ENCODE measurements at places on chromosomes 12 and 14. TPM values are rescaled to one million over a fixed set of nuclear protein-coding genes. Genes with fewer than 3 reads are reported as not detected.
A peak's percentile ranks its signal among the peaks of the same experiment; 100 is the strongest.

SERPINA12 gene
- total RNA-seq, result not detected

TC2N gene
- 24.9 TPM for total RNA-seq

NRXN3 gene
- 46.3 TPM for total RNA-seq

RAB5B gene
- 102 TPM for total RNA-seq

ANKS1B gene
- 41.7 TPM for total RNA-seq

ADAMTS20 gene
- not detected for total RNA-seq

NUAK1 gene
- 7.9 TPM for total RNA-seq

SERPINA9 gene
- total RNA-seq, result not detected

TRMT5 gene
- 10.9 TPM for total RNA-seq

KRT72 gene
- not detected for total RNA-seq

DLST gene
- 68.6 TPM for total RNA-seq

- no peaks in the 10 kb centered on the region for H3K36me3 ChIP-seq
- H3K4me1 ChIP-seq, result peaks cover 9% of the 10 kb centered on the region
- no peak for DNase-seq
- no peaks in the 10 kb centered on the region for H3K27me3 ChIP-seq
- H3K4me3 ChIP-seq, result no peak overlapping the region
Measured at GRCh38 chr12:64180951-64181350, 41.1 kb downstream of the KICS2 start.

DNA sequence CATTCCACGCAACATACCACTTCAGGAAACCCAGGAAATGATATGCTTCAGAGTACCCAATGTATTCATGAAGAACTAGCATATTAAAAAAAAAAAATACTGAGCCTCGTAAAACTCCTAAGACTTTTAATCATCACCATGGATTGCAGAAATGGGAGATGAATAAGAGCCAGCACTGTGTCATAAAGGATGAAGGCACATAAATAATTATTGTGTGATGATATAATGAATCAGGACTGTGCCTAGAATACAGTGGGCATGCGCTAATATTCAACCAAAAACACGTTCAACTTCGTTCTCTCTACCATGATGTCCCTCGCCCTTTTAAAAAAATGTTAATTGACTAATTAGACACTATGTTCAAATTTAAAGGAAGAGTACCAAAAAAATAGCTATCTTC lies 68.7 kb downstream of the CIT start:
- no peaks in the 10 kb centered on the region for H3K36me3 ChIP-seq
- no peak for DNase-seq
- no peak overlapping the region for H3K27ac ChIP-seq
- H3K4me1 ChIP-seq, result peaks cover 14% of the 10 kb centered on the region

GRCh38 chr12:47709237-47709636 lies 3.4 kb upstream of the RPAP3 start:
- no peak overlapping the region for H3K27ac ChIP-seq
- peaks cover 7% of the 10 kb centered on the region for H3K4me1 ChIP-seq
- no peaks in the 10 kb centered on the region for H3K36me3 ChIP-seq
- DNase-seq, result no peak
- no peak overlapping the region for H3K4me3 ChIP-seq
- no peaks in the 10 kb centered on the region for H3K27me3 ChIP-seq

DNA sequence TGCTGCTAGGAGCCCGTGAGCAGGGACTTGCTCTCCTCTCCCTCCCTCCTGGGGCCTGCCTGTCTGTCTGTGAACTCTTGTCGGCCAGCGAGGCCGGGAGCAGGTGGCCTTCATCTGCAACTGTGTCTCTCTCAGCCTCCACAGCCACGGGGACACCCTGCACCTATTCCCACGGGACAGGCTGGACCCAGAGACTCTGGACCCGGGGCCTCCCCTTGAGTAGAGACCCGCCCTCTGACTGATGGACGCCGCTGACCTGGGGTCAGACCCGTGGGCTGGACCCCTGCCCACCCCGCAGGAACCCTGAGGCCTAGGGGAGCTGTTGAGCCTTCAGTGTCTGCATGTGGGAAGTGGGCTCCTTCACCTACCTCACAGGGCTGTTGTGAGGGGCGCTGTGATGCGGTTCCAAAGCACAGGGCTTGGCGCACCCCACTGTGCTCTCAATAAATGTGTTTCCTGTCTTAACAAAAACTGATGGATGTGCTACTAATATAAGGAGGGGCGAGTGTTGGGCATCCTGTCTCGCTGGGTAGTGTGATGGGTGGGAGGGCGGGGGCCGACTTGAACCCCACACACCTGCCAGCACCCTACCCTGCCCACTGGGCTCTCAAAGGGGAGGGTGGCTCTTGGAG lies 34.8 kb downstream of the MEG3 start:
- no peak overlapping the region for H3K27ac ChIP-seq
- no peaks in the 10 kb centered on the region for H3K36me3 ChIP-seq
- H3K4me3 ChIP-seq, result no peak overlapping the region
- peaks cover 15% of the 10 kb centered on the region for H3K27me3 ChIP-seq

DNA sequence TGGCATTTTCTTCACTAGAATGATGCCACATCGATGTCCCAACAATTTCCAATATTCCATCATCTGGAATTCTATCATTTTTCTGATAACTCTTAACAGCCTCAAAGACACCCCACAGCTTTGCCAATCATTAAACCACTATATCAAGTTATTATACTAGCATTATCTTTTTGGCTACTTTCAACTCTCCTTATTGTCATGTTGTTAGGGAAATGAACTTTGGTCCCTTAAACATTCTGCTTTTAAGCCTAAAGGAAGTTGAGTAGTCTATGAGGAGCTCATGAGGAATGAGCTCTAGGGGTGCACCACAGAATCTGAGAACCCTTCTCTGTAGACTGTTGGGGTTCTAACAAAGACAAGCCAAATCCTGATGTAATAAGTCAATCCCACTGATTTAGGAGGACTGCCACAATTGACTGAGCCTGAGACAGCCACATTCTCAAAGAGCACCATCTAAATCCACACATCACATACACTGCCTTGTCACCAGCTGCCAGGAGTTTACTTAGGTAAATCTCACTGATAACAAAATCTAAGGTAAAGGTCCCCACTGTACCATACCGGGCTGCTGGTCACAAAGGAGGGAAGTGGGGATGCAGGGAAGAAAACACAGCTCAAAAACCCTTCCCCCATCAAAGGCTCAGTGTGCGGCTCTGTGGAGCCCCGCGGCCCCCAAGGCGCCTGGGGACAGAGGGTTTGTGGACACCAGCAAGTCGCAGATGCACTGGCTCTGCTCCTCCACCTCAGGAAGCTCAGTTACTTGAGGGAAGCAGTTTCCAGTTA lies 58.2 kb downstream of the SETD3 start:
- H3K4me3 ChIP-seq, result no peak overlapping the region
- peaks cover 6% of the 10 kb centered on the region for H3K36me3 ChIP-seq
- H3K27ac ChIP-seq, result no peak overlapping the region

DNA sequence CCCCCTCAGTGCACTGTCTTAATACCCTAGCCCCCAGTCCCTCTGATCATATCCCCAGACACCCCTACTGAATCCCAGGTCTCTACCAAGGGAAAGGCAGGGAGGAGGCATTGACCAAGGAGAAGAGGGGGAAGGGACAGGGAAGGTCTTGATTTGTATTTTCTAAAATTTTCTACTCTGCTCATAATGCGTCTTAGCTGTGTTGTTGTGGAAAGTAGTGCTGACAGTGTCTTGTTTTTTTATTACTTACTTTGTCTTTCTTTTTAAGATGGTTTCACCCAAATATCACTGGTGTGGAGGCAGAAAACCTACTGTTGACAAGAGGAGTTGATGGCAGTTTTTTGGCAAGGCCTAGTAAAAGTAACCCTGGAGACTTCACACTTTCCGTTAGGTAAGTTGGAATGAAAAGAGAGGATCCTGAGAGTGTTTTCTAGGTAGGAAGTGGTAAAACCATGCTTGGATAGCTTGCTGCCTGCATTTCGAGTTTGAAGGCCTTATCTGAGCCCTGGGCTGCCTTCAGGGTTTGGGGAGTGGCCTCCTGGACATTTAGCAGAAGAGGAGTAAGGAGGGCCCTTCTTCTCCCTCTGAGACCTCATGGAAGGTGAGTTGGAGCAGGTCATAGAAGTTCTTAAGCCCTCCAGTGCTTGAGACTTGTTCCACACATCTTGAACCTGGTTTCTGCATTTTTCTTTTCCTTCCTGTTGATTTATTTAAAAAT lies 27.4 kb downstream of the PTPN11 start:
- no peaks in the 10 kb centered on the region for H3K27me3 ChIP-seq
- peaks cover 24% of the 10 kb centered on the region for H3K36me3 ChIP-seq
- no peak overlapping the region for H3K4me3 ChIP-seq
- H3K4me1 ChIP-seq, result no peaks in the 10 kb centered on the region
- no peak overlapping the region for H3K27ac ChIP-seq

DNA sequence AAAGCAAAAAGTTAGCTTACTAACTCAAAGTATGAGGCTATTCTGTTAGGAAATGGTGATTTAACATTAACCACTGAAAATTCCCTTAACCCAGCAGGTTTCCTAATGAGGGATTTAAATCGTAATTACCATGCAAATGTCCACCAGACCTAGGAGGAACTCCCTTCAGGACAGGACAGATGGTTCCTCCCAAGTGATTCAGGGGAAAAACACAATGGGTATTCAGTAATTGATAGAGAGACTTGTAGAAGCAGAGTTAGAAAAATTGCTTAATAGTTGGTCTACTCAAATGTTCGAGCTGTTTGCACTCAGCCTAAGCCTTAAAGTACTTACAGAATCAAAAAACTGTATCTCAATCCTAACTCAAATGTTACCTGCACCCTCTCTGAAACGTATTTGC lies 21.6 kb downstream of the RERGL start:
- H3K4me3 ChIP-seq, result no peak overlapping the region
- no peak overlapping the region for H3K27ac ChIP-seq
- no peaks in the 10 kb centered on the region for H3K36me3 ChIP-seq
- DNase-seq, result no peak
- no peaks in the 10 kb centered on the region for H3K27me3 ChIP-seq
- H3K4me1 ChIP-seq, result no peaks in the 10 kb centered on the region

- H3K27me3 ChIP-seq, result no peaks in the 10 kb centered on the region
- no peak within 1 kb of the TSS for H3K4me3 ChIP-seq
- DNase-seq, result peak; percentile 34
Measured at GRCh38 chr14:74348241-74348734, at the start of gene VRTN. TSS of gene VRTN (plus strand) at chr14:74348471. CDS start at chr14:74356784, 8,313 bp downstream.

- H3K36me3 ChIP-seq, result peaks cover 6% of the 10 kb centered on the region
- H3K4me1 ChIP-seq, result no peaks in the 10 kb centered on the region
- peak overlapping the region; percentile 87 for H3K4me3 ChIP-seq
- DNase-seq, result no peak
Measured at GRCh38 chr12:49059299-49060171, 1.1 kb downstream of the KMT2D start.

DNA sequence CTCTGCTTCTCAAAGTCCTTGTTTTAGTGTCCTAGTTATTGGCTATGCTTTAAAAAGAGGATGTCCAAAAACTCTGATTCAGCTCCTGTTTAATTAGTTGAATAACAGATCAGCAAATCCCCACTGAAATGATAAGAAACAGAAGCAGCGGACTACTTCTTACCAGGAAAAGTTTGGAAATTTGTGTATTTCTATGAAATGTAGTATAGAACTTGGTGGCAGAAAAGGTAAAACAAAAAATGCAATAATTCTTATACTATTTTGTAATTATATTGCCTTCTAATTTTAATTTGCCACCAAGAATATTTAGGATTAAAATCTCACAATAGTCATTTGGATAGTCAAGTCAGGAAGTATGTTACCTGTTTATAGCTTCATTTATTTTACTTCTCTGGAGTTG lies at the start of gene OR2AP1:
TSS of gene OR2AP1 (plus strand) at position 301 of the 400 bp plus-strand sequence. CDS start 1,947 bp downstream, outside the sequence.
- no peaks in the 10 kb centered on the region for H3K4me1 ChIP-seq
- no peaks in the 10 kb centered on the region for H3K36me3 ChIP-seq
- no peak within 1 kb of the TSS for H3K27ac ChIP-seq

- no peaks in the 10 kb centered on the region for H3K4me1 ChIP-seq
- H3K27ac ChIP-seq, result no peak overlapping the region
- H3K27me3 ChIP-seq, result no peaks in the 10 kb centered on the region
- DNase-seq, result no peak
- no peaks in the 10 kb centered on the region for H3K36me3 ChIP-seq
Measured at GRCh38 chr14:63766611-63767010, 38.7 kb upstream of the SGPP1 start.

DNA sequence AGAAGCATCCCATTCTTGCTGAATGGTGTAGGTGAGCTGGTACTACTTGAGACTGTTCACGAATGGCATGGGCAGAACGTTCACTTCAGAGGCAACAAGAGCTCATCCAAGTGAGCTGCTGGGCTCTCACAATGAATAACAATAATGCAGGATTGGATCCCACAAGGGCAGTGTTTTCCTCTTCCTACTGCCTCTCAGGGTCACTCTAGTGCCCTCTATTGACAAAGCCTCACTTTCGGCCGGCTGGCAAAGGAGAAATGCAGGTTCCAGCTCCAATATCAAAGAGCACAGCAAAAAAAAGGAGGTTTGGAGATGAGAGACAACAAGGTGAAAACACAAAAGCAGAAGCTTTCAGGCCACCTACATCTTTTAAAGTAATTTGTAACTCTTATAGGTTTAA lies 74.6 kb upstream of the MYF6 start:
- no peak for DNase-seq
- H3K27me3 ChIP-seq, result no peaks in the 10 kb centered on the region
- no peaks in the 10 kb centered on the region for H3K36me3 ChIP-seq
- H3K4me1 ChIP-seq, result no peaks in the 10 kb centered on the region

- no peak for DNase-seq
- no peaks in the 10 kb centered on the region for H3K27me3 ChIP-seq
- no peak overlapping the region for H3K4me3 ChIP-seq
- no peak overlapping the region for H3K27ac ChIP-seq
- H3K4me1 ChIP-seq, result no peaks in the 10 kb centered on the region
Measured at GRCh38 chr12:66065641-66066136, 64.9 kb downstream of the LLPH start.

DNA sequence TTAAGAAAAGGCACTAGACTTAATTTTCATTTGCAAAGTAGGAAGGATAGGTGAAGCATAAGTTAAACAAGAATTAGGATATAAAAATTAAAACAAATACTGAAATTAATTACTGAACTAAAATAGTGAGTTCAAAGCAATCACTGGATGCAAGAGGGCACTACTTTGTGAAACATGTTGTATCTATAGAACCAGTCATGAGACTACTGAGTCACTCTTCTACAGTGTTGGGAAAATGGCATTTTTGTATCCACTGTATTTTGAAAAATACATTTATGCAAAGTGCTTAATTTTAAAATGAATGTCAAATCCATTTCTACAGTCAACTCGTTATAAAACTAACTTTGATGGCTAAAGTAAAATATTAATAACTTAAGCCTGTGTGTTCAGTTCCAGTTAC lies 47.9 kb downstream of the SEL1L start:
- H3K4me3 ChIP-seq, result no peak overlapping the region
- H3K36me3 ChIP-seq, result peaks cover 17% of the 10 kb centered on the region
- H3K4me1 ChIP-seq, result no peaks in the 10 kb centered on the region
- H3K27me3 ChIP-seq, result no peaks in the 10 kb centered on the region
- no peak for DNase-seq
- no peak overlapping the region for H3K27ac ChIP-seq

- no peaks in the 10 kb centered on the region for H3K4me1 ChIP-seq
- no peak overlapping the region for H3K4me3 ChIP-seq
- DNase-seq, result no peak
- no peak overlapping the region for H3K27ac ChIP-seq
- H3K36me3 ChIP-seq, result no peaks in the 10 kb centered on the region
Measured at GRCh38 chr12:49953961-49954846, 3.7 kb downstream of the AQP2 start.
